ENCODE measurements at places on chromosomes 12 and 14.
A peak's percentile ranks its signal among the peaks of the same experiment; 100 is the strongest.

DNA sequence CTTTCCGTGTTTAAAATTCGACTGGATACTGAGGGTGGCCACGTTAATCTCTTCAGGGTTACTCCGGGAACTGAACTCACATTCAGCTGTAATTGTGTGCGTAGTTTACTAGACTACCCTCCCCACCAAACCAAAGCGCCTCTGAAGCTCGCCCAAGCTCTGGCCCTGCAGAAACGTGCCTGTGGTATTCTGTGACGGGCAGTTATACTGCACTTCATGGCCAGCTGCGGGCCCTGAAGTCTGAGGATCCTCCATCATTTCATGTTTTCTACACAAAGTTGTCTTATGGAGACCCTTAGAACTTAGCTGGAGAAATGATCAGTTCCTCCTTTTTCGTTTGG, 688 bp downstream of the ZNF26 start:
- DNase-seq, result no peak

DNA sequence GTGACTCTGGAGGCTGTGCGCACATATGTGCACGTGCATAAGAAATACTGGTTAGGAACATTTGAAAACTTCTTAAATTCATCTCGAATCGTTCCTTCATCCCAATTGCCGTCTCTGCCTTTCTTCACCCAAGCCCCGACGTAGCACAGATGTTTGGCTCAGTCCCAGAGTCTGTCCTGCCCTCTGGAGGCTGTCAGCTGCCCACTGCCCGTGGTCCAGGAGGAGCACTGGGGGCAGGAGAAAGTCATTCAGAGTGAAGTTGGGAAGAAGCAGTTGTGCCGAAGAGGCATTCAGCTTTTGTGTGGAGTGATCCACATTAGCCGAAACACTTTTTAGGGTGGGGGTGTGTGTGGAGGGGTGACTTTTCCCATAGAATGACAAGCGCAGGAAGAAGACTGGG, 124.9 kb downstream of the TSPAN9 start:
- DNase-seq, result no peak

- peak; percentile 7 for DNase-seq
Measured at GRCh38 chr12:25155022-25155576, 39.9 kb downstream of the DNAI7 start.

DNA sequence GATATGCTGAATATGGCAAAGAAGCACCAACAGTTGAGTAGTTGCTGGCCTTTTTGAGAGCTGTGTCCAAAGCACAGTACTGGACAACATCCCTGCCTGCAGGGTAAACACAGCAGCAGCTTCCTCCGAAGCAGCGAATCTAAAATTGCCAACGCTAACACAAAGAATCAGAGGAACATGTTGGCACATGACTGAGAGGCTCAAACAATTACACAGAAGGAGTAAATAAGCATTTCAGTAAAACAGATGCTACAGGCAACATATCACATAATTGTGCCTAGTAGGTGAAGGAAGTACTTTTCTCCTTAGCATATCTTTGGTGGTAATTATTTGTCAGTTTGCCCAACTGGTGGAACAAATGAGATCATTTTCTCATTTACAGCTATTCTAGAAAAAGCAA, 52.1 kb downstream of the KICS2 start:
- DNase-seq, result no peak

DNA sequence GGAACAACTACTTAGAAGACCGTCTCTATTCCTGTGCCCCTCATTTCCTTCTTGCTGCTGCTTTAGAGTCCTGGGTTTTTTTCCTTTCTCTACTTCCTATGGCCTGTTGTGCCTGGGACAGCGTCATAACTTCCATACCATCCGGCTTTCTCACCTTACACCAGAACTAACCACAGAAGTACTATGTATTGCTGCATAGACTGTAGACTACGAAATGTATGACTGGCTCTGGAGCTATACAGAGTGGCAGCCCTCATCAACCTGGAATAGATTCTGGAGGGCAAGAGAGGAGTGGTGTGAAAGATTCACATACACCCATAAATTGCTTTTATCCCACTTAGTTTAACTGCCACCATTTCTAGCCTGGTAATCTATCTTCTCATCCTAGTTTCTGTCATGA, 16.9 kb upstream of the SRP54 start:
- no peak for DNase-seq

DNA sequence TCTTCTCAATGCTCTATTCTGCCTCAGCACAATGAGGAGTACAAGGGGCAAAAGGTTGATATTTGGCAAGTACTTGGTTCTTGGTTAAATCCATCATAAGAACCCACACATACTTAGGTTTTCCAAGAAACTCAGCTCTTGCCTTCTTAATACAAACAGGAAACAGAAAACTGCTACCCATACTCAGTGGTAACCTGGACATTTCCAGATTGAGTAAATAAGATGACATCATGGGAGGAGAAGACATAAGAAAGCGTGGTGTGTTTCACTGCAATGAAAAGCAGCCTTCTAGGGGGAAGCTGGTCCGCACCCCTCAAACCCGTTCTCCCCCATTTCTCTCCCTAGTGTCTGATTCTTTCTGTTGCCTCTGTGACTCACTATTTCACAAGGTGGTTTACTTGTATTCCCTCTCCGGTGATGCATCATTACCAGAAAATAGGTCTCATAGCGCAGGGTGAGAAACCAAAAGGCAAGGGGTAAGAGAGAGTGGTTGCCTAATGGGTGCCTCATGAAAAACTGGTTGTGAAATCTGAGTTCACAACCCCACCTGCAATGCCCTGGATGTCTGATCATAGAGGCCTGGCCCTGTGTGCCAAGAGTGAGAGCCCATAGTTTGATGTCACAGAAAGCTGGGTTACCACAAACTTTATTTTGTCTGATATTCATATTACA, 326.5 kb upstream of the TBX3 start:
- DNase-seq, result no peak

- DNase-seq, result no peak
Measured at GRCh38 chr14:105517096-105517495, 9.3 kb upstream of the TMEM121 start.

GRCh38 chr12:55724226-55724939, 4.2 kb downstream of the RDH5 start:
- DNase-seq, result no peak

GRCh38 chr14:62736048-62737043, 308.9 kb downstream of the KCNH5 start:
- no peak for DNase-seq

GRCh38 chr14:95953111-95953724, 76.6 kb downstream of the TUNAR start:
- no peak for DNase-seq

DNA sequence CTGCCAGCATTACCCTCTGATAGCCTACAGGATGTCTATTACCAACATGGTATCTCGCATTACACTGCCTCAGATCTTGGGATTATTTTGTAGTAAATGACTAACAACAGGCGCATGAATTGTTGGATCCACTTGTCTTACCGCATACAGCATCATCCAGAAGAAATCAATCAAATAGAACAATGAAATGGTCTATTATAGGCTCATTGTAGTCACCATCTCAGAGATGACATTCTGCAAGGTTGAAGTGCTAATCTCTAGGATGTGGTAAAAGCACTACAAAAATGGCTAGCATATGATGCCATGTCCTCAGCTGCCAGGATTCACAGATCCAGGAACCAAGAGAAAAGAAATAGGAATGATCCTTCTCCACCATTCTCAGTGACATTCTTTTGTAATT, 52.0 kb downstream of the WASHC3 start:
- no peak for DNase-seq

DNA sequence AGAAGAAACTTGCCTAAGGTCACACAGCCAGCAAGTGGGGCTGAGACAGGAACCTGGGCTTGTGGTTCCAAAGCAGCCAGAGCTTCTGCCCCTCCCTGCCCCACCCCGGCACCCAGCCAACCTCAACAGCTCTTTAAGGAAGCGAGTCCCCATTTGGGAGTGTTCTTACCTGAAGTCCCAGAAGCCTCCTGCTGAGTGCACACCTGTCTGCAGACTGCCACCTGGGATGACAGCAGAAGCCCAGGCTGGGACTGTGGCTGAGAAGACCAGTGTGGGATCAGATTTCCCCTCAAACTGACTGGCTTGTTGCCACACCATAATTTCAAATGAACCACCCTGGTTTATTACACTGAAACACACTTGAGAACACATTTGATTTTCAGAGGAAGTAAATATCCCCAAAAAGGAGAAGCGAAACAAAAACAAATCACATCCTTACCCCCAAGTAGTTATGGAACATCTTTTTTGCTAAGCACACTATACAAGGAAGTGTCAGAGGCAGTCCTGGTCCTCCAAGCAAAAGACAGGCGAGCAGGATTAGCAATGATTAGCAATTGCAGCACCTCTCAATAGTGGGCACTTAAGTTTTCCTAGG, 6.3 kb upstream of the RIN3 start:
- DNase-seq, result no peak

DNA sequence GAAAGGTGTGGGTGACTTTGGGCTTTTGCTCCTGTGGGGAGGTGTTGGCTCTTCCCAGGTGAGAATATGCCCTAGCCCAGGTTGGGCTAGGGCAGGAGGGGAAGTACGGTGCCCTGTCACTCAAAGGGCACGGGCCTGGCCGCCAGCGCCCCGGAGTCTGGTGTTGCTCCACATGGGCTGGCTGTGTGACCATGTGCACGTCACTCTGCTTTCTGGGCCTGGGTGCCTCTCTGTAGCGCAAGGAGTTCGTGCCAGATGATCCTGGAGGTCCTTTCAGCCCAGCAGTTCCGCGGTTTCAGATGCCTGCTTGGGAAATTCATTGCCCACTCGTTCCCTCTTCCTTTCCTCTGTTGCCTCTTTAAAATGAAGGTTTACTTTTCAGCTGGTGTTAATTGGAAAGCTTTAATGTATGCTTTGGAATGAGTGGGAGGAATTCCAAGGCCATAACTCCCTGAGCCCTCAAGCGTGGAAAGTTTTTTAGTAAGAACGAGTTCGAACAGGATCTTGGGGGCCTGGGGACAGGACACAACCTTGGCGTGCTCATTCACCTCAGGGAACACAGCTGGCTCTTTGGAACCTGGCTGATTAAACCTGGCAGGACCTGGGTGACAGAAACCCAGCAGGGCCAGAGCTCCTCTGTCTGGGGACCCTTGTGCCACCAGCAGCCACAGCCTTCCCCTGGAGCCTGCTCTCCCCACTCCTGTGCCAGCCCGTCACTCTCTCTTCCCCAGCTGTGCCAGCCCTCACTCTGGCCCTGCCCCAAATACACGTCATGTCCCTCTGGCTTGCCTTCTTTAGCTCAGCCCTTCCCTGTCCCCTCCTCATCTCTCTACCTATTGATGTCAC, 42.8 kb downstream of the TSPAN9 start:
- DNase-seq, result no peak

DNA sequence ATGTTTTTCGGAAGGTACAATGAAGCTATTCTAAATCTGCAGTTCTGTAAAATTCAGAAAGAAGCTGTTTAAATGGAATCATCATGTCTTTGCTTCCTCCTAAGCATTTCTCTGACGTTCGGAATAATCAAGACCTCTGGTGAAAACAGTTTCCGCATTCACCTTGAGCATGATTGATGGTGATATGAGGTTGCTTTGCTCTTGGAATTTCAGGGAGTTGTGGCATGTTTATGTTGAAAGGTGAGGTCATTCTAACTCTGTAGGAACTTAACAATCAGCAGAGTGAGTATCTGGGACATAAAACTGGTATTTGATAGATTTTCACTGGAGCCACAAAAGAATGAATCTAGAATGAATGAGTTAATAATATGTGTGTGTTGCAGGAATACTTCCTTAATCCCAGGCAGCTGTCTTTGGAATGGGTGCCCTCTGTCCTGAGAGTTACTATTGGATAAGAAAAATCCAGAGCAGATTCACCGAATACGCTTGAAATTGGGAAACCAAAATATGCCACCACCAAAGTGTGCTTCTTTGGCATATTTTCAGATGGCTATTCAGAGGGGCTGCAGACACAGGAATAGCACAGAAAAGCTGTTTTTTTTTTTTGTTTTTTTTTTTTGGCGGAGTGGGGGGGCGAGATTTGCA, 599.1 kb downstream of the CCER1 start:
- no peak for DNase-seq

DNA sequence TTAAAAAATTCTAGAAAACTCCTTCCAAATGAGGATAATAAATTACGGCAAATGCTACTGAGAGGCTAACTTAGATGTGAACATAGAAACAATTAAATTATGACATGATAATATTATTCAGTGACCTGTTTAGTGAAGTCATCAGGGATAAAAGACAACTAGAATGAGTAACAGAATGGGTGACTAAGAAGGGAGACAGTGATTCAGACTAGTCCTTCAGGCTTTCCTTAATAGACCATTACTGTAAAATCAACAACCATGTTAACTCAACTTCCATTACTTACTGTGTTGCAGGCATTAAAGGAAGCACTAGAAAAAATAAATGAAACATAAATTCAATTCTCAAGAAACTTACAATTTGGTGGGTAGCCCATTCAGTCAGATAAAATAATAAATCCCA, 543.9 kb upstream of the LRFN5 start:
- no peak for DNase-seq

- DNase-seq, result peak; percentile 4
Measured at GRCh38 chr14:96363751-96364336, 518 bp downstream of the GSKIP start.

DNA sequence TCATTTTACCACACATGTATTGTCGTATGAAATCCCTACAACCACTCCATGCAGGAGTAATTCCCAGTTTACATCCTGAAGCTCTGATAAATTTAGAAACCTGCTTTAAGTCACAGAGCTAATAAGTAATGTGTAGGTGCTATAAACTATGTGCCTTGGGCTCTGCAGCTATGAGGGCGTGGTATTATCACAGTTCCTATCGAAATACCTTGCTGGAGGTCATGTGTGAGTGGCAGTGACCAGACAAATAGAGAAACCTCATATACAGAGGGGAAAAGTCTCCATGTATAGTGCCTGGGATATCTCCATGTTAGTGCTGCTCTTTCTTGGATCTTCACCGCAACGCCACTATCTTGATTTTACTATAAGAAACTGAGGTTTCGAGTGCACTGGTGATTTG, 883 bp upstream of the TBC1D15 start:
- DNase-seq, result no peak

DNA sequence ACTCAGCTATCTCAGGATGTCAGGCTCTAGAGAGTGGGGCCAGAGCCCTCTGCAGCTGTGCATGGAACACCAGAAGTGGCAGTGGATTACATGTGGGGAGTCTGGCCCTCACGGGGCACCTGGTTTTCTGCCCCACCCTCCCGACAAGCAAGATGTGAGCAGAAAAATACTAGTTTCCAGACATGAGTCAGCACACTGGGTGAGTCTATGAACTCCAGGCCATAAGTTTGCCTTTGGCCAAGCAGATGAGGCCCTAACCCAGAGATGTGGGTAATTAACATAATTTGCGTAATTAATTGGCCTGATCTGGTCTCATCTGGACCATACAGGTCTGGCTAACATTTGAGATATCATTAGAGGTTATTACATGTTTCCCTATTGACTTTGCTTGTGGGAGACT, 37.7 kb upstream of the SLC24A4 start:
- DNase-seq, result no peak

- no peak for DNase-seq
Measured at GRCh38 chr12:132847363-132848356, 19.0 kb upstream of the GOLGA3 start.

All from SW 1271 (cell line).